Stimulated activated CD4-positive, alpha-beta T cell treated with anti-CD3 and anti-CD28 coated beads, Interleukin-2, amount 100 ng/mL, for 48 hours (primary cell): ENCODE measurements at places on chromosomes 2 and 18.

DNA sequence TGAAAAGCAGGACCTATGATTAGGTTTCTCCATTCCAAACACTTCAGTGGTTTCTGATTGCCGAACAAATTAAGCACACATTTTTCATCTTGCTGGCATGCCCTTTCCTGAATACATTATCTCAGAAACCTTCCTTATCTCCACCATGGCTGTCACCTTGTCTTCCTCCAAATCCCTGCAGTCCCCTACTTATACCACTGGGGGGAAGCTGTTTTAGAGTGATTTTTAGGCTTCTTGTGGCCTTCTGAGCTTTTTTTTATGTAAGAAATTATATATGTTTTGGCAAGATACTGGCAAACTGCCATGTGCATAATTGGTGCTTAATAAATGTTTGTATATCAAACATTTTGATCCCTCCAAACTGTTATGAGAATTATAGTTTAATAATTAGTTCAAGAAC is 229.2 kb downstream of the MYT1L start:
- no peak for DNase-seq

DNA sequence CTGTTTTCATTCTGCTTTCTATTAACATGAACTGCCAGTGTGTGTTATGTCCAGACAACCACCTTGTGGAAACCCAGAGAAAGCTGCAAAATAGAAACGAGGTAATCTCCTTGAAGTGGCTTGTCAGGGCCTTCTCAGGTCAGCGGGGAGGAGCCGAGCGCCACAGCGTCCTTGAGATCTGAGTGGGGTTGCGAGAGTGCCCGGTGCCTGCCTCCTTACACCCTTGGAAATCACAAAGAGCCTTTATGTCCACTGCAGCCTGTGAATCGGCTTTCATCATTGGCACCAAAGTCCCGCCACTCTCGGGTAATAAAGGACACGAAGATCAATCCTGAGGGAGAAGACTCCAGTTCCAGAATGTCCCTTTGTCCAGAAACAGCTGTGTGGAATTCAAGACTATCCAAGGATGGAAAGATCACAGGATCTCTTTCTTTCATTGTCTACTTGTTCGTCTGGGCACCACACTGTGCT is 135.2 kb downstream of the HRH4 start:
- no peak for DNase-seq

GRCh38 chr2:158969162-158969714 is 798 bp downstream of the TANC1 start:
- no peak for DNase-seq

- no peak for DNase-seq
Measured at GRCh38 chr2:27627963-27628766, 647 bp downstream of the CCDC121 start.

GRCh38 chr2:179070895-179071294 is 21.0 kb upstream of the CCDC141 start:
- DNase-seq = no peak

- no peak for DNase-seq
Measured at GRCh38 chr18:79399275-79400081, 3.7 kb downstream of the NFATC1 start.
